ENCODE measurements at places on chromosomes 2 and 18. TPM values are rescaled to one million over a fixed set of nuclear protein-coding genes. Genes with fewer than 3 reads are reported as not detected.

GRCh38 chr2:183269956-183270355 is 145.7 kb downstream of the NUP35 start:
- no peak for DNase-seq

GRCh38 chr18:52615943-52616342 is 275.9 kb downstream of the DCC start:
- DNase-seq = no peak

Gene NLRC4
- polyA plus RNA-seq = 0.67 TPM

DNA sequence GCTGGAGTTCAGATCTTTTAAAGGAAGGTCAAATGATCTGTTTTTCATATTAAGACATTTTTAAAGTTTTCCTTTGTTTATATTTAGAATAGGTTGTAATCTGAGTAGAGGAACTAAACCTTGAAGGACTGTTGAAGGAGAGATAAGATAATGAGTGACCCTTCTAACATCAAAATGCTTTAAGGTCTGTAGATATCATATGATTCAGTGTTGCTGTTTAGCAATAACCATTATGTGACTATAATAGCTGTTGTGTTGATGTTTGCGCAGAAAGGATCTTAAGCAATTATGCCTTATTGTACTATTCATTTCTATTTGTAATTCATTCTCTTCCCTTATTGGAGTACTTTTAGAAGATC is 60.0 kb downstream of the SLC16A14 start:
- no peak for DNase-seq

DNA sequence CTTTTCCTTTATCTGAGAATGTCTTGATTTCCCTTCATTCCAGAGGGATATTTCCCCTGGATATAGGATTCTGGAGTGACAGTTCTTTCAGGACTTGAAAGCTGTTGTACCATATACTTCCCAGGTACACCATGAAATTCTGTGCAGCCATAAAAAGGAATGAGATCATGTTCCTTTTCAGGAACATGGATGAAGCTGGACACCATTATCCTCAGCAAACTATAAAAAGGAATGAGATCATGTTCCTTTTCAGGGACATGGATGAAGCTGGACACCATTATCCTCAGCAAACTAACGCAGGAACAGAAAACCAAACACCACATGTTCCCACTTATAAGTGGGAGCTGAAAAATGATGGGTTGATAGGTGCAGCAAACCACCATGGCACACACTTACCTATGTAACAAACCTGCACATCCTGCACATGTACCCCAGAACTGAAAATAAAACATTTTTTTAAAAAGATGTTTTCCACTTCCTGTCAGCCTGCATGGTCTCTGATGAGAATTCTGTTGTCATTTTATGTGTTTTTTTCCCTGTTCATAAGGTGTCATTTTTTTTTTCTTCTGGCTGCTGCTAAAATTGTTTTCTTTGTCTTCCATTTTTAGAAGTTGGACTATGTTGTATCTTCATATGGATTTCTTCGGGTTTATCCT is 133.3 kb downstream of the DNAH6 start:
- DNase-seq = no peak

DNA sequence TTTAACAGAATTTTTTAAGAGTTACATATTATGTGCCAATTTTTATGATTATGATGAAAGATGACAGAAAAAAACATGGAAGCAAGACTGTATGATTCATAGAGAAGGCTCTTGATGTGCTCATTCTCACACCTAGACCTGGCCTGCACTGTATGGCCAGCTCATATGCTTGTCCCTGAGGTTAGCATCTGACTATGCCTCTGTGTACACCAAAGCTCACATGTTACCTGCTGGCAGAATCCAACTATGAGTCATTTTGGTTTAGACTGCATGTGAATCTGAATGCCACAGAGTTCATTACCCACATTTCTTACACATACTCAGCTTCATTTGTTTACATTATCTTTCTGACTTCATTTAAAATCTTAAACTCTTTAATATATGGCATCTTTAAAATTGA is 139.0 kb downstream of the DSC3 start:
- DNase-seq = no peak

Gene OTOS
- not detected for polyA plus RNA-seq
